ENCODE measurements at places on chromosomes 5 and 9.

DNA sequence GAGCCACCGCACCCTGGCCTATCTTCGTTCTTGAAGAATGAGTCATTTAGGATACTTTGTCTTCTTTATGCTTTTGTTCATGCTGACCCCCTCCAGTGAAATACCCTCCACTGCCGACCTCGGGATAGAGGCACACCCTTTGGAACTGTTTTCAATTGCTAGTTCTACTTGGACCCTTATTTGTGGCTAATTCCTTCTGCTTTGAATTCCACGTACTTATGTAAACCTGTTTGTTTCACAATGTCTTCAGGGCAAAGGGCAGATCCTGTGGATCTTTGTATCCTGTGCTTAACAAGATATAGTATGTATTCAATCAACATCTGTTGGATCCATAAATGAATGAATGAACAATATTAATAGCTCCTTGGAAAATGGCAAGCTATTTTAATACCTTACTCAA, 19.6 kb upstream of the AOPEP start:
- no peaks in the 10 kb centered on the region for H3K4me1 ChIP-seq
- no peak overlapping the region for H3K27ac ChIP-seq
- H3K4me3 ChIP-seq, result no peak overlapping the region
- no peaks in the 10 kb centered on the region for H3K36me3 ChIP-seq
- DNase-seq, result no peak
- H3K27me3 ChIP-seq, result no peaks in the 10 kb centered on the region

- H3K36me3 ChIP-seq, result no peaks in the 10 kb centered on the region
- H3K4me3 ChIP-seq, result peak overlapping the region; percentile 50
- H3K27ac ChIP-seq, result peak overlapping the region; percentile 76
- no peaks in the 10 kb centered on the region for H3K27me3 ChIP-seq
- peaks cover 35% of the 10 kb centered on the region for H3K4me1 ChIP-seq
- DNase-seq, result peak; percentile 68
Observed at GRCh38 chr9:136949817-136950655, 2.0 kb upstream of the LCN12 start.

GRCh38 chr5:1420211-1421195, 24.7 kb downstream of the SLC6A3 start:
- no peak overlapping the region for H3K27ac ChIP-seq
- H3K4me1 ChIP-seq, result no peaks in the 10 kb centered on the region
- no peak overlapping the region for H3K4me3 ChIP-seq
- no peaks in the 10 kb centered on the region for H3K27me3 ChIP-seq
- H3K36me3 ChIP-seq, result no peaks in the 10 kb centered on the region
- peak; percentile 28 for DNase-seq

GRCh38 chr5:60797482-60798153, 46.5 kb downstream of the ELOVL7 start:
- H3K4me3 ChIP-seq, result no peak overlapping the region
- no peak for DNase-seq
- H3K36me3 ChIP-seq, result no peaks in the 10 kb centered on the region
- H3K27ac ChIP-seq, result no peak overlapping the region
- no peaks in the 10 kb centered on the region for H3K27me3 ChIP-seq

- DNase-seq, result no peak
- no peak overlapping the region for H3K27ac ChIP-seq
- no peaks in the 10 kb centered on the region for H3K27me3 ChIP-seq
- H3K4me1 ChIP-seq, result peaks cover 29% of the 10 kb centered on the region
- no peak overlapping the region for H3K4me3 ChIP-seq
- H3K36me3 ChIP-seq, result no peaks in the 10 kb centered on the region
Observed at GRCh38 chr5:177491429-177491945, 5.9 kb downstream of the PDLIM7 start.

DNA sequence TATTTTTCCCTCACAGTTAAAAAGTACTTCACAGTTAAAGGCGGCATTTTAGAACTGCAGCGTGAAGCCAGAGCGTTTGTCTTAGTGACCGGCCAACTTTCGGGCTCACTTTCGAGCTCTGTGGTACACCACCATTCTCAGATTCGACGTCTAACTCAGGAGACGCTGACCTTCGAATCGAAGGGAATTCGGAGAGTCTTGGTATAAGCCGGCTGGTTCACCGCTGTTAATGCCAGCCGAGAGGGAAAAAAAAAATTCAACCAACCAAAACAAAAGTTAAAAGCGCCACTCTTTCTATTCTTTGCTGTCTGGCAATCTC, 544 bp upstream of the SNX24 start:
- peak overlapping the region; percentile 82 for H3K4me3 ChIP-seq
- peaks cover 11% of the 10 kb centered on the region for H3K4me1 ChIP-seq
- DNase-seq, result no peak
- no peaks in the 10 kb centered on the region for H3K27me3 ChIP-seq
- no peaks in the 10 kb centered on the region for H3K36me3 ChIP-seq
- peak overlapping the region; percentile 90 for H3K27ac ChIP-seq

DNA sequence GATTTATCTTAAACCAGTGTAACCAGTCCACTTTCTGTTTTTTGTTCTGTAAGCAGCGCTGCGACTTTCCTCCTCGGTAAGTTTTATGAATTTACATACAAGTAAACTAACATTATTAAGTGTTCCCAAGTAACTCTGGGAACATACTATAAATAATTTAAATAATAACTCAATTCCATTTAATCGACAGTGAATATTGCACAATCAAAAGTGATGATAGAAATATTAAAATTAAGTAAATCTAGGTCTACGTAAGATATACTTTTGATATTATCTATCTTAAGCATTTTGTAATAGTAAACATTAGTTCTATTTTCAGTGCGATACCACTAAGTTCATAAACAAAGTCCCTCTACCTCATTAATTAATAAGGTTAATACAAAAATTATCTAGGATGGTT, 7.8 kb downstream of the NFIB start:
- no peak for DNase-seq
- no peak overlapping the region for H3K27ac ChIP-seq
- H3K36me3 ChIP-seq, result no peaks in the 10 kb centered on the region
- H3K27me3 ChIP-seq, result no peaks in the 10 kb centered on the region

GRCh38 chr9:100206899-100207298, 107.9 kb downstream of the INVS start:
- H3K4me1 ChIP-seq, result no peaks in the 10 kb centered on the region

- no peaks in the 10 kb centered on the region for H3K36me3 ChIP-seq
- no peaks in the 10 kb centered on the region for H3K4me1 ChIP-seq
- no peak for DNase-seq
- H3K27ac ChIP-seq, result no peak overlapping the region
- H3K4me3 ChIP-seq, result no peak overlapping the region
- H3K27me3 ChIP-seq, result no peaks in the 10 kb centered on the region
Observed at GRCh38 chr5:177256296-177256695, 47.2 kb downstream of the RAB24 start.

GRCh38 chr5:159536646-159537045, 206.4 kb upstream of the IL12B start:
- H3K27ac ChIP-seq, result no peak overlapping the region
- no peaks in the 10 kb centered on the region for H3K4me1 ChIP-seq
- H3K27me3 ChIP-seq, result no peaks in the 10 kb centered on the region
- DNase-seq, result no peak
- no peak overlapping the region for H3K4me3 ChIP-seq
- no peaks in the 10 kb centered on the region for H3K36me3 ChIP-seq

- no peak overlapping the region for H3K4me3 ChIP-seq
- no peak for DNase-seq
- H3K36me3 ChIP-seq, result no peaks in the 10 kb centered on the region
- peak overlapping the region; percentile 13 for H3K27ac ChIP-seq
Observed at GRCh38 chr9:137592767-137593166, 2.5 kb upstream of the ZMYND19 start.

- no peak for DNase-seq
- no peak overlapping the region for H3K27ac ChIP-seq
- H3K36me3 ChIP-seq, result no peaks in the 10 kb centered on the region
- no peak overlapping the region for H3K4me3 ChIP-seq
- H3K27me3 ChIP-seq, result no peaks in the 10 kb centered on the region
Observed at GRCh38 chr5:50697739-50698138, 31.3 kb downstream of the PARP8 start.

GRCh38 chr9:6566409-6567139, 79.0 kb downstream of the GLDC start:
- H3K4me3 ChIP-seq, result no peak overlapping the region
- no peaks in the 10 kb centered on the region for H3K36me3 ChIP-seq
- peaks cover under 1% of the 10 kb centered on the region for H3K27me3 ChIP-seq
- peak overlapping the region; percentile 14 for H3K27ac ChIP-seq

DNA sequence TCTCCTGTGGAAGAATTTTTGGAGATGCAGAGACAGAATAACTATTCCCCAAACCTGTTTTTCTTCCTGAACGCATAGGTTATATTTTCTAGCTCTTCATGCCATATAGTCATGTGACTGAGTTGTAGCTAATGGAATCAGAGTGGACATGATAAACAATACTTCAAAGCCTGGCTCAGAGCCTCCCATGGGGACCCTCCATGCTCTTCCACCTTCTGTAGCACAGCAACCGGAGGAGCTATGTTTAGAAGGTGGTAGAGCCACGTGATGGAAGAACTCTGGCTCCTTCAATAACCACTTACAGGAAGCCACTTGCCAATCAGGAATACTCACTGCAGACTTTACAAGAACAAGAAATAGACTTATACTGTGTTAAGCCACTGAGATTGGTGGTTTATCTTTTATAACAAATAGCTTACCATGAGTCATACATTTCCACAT, 39.2 kb downstream of the NADK2 start:
- H3K27me3 ChIP-seq, result no peaks in the 10 kb centered on the region
- no peak overlapping the region for H3K27ac ChIP-seq
- no peak for DNase-seq
- H3K4me3 ChIP-seq, result no peak overlapping the region
- H3K36me3 ChIP-seq, result peaks cover 41% of the 10 kb centered on the region

- H3K4me3 ChIP-seq, result no peak overlapping the region
- no peak overlapping the region for H3K27ac ChIP-seq
- H3K27me3 ChIP-seq, result no peaks in the 10 kb centered on the region
- no peaks in the 10 kb centered on the region for H3K36me3 ChIP-seq
- no peak for DNase-seq
Observed at GRCh38 chr9:90882991-90883600, 81.5 kb downstream of the SYK start.

- DNase-seq, result no peak
- H3K27ac ChIP-seq, result no peak overlapping the region
- no peaks in the 10 kb centered on the region for H3K36me3 ChIP-seq
Observed at GRCh38 chr9:125133403-125134329, 9.7 kb downstream of the SCAI start.

GRCh38 chr5:56090793-56091460, 96.2 kb upstream of the IL6ST start:
- no peak overlapping the region for H3K4me3 ChIP-seq
- H3K36me3 ChIP-seq, result no peaks in the 10 kb centered on the region
- no peak overlapping the region for H3K27ac ChIP-seq
- no peaks in the 10 kb centered on the region for H3K27me3 ChIP-seq
- H3K4me1 ChIP-seq, result no peaks in the 10 kb centered on the region

Measured in left lung (tissue), 14 donors.